ENCODE measurements at places on chromosomes 2 and 18. TPM values are rescaled to one million over a fixed set of nuclear protein-coding genes. Genes with fewer than 3 reads are reported as not detected.

Gene BIN1
- 51.6 TPM for total RNA-seq

Gene TMEM127
- 52.6 TPM for total RNA-seq

Gene CRACDL
- 25.5 TPM for total RNA-seq

Gene SGO2
- 1.7 TPM for total RNA-seq

All from ureter (tissue), 1 donor.